ENCODE measurements at places on chromosomes 4 and X.

- no peak for DNase-seq
Measured at GRCh38 chrX:54482839-54483593, 13.0 kb downstream of the FGD1 start.

- no peak for DNase-seq
Measured at GRCh38 chr4:76499461-76499860, 64.4 kb downstream of the SHROOM3 start.

DNA sequence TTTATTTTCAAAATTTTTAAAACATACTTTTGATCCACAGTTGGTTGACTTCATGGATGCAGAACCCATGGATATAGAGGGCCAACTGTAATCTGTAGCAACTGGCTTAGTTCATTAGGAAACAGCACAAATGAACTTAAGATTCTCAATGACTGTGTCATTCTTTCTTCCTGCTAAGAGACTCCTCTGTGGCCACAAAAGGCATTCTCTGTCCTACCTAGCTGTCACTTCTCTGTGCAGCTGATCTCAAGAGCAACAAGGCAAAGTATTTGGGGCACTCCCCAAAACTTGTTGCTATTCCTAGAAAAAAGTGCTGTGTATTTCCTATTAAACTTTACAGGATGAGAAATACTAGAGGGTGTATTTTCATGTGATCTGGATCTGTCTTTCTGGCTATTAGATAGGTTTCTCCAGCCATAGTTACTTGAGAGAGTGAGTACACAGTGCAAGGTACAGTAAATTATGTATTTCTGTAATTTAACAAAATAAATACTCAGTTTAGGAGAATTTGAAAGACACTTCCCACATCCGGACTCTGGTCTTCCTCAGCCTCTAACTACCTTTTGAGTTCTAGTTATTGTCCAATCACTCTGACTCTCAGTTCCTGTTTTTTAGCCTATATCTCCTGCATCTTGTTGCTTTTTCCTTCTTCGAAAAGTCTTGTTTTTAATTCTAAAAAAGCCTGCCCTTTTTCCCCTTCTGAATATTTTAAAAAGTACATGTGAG, 21.8 kb downstream of the TLR2 start:
- no peak for DNase-seq

DNA sequence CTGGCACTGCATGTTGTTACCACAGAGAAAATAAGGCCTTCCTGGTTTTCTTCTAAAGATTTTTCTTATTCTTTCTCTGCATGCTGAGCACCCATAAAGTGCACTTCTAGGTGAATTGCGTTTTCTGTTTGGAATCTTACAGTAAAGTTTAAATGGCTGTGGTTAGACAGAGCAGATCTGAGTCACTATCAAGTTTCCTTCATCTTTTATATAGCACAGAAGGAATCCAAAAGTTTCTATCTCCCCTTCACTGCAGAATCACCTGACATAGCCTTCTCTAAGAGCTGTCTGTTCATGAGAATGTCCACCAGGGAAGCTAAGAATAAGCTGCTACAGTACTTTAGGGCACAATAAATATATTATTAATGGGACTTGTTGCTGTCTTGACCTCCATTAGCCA, 455.5 kb upstream of the FAM241A start:
- DNase-seq, result no peak

DNA sequence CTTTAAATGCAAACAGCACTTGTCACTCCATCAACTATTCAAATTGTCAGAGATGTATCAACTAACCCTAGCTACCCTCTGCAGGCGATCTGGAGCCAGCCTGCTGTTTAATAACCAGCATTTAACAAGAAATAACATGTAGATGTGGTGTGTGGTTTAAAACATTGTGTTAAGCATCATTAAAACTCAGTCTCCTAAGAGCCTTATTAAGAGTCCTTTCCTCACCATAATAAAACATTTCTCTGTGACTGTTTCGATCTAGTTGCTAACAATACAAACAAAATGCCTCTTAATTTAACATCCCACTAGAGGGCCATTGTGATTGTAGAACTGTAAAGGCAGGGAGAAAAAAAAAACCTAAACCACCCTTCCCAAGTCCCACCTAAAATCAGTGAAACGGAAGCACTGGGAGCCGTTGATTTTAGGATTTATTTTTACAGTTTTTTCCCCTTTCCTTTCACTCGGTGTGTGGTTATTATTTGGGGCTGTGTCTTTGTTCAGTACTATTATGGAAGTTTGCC, 708.6 kb downstream of the C4orf33 start:
- no peak for DNase-seq
